ENCODE measurements at places on chromosomes 1 and 21.

DNA sequence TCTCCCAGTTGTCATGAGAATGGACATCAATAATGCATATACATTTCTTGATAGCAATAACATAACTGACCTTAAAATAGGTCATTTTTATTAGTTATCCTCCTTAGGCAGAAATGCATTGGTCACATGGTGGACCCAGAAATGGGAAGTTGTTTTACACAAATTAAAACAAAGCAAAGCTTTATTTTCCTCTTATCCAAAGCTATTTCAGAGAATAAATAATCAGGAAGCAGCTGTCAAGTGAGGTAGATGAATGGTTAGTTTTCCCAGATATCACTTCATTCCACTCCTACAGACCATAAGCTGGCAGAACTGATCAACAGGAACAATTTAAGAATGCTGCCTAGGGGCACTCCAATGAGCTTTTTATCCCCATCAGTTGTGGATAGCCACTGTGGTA is 16.0 kb upstream of the OLIG1 start:
- no peak for DNase-seq

DNA sequence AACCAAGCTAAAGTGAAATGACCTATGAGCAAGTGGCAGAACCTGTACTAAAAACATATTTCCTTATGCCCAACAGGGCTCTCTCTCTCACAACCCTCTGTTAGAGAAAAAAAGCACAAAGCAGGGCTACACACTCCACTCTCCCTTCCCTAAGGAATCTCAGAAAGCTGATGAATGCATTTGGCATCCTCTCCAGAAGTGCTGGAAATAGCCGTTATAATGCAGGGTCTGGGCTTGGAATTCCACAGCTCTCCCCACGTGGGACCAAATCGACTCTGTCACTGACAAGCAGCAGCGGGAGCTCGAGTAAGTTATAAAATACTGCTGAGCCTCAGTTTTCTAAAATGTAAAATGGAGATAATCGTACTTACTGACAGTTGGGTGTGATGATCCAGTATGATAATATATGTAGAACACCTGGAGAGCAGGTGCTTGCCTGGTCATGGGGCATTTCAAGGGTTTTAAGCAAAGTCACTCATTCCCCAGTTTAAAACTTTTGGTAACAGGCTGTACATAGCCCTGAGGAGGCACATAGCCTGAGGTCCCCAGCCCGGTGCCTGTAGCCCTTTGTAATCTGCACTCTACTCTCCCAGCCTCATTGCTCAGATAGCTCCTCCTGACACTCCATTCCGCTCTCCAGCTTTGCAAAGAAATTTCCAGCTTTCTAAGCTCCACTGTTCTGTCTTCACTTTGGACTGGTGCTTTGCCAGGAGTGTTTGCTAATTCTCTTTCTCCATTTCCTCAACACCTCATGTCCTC is 175.6 kb upstream of the DAB1 start:
- DNase-seq, result no peak

GRCh38 chr21:44878053-44878982 is 4.8 kb upstream of the PTTG1IP start:
- no peak for DNase-seq

GRCh38 chr1:172823534-172823933 is 164.6 kb downstream of the FASLG start:
- no peak for DNase-seq

DNA sequence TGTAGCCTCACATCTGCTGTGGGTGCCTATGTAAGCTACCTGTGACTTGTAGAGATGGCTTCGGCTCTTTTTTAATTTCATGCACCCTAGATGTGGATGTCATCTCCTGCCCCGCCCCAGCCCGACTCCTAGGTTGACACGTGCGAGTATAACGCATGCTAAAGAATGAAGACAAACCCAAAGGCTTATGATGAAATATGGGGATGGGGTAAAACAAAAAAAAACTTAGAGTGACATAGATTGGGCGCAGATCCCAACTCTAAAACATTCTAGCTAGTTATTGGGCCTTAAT is 613 bp upstream of the ERO1B start:
- DNase-seq, result no peak

DNA sequence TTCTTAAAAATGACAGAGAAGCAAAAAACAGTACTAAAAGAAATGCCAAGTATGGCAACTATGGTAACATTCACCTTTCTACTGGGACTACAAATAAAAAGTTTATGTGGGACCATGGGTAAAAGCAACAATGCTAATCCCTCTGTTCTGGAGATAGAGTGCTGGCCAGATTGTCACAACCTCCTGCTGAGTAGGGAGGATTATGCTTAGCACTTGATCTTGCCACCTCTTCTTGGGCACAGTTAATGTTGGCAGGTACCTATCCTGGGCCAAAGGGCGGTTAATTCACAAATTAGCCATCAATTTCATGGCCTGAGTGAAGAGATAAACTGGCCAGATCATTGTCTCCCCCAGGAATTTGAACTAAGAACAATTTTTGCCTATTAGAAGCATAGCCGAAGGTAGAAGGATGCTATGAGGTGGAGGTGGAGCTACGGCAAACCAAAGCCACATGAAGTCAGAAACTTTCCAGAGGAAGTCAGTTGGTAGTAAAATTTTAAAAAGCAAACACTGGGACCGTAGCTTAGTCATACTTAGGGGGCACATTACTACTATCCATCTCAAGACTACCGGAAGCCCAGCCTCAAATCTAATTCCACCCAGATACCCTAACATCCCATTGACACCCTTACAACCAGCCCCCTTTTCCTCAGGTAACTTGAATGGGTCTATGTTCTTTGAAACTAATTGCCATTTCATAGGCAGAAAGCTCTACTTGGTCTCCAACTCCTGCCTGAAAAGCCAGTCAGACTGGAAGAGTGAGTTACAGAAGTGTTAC is 2.7 kb downstream of the SCYL3 start:
- DNase-seq, result peak; percentile 22

DNA sequence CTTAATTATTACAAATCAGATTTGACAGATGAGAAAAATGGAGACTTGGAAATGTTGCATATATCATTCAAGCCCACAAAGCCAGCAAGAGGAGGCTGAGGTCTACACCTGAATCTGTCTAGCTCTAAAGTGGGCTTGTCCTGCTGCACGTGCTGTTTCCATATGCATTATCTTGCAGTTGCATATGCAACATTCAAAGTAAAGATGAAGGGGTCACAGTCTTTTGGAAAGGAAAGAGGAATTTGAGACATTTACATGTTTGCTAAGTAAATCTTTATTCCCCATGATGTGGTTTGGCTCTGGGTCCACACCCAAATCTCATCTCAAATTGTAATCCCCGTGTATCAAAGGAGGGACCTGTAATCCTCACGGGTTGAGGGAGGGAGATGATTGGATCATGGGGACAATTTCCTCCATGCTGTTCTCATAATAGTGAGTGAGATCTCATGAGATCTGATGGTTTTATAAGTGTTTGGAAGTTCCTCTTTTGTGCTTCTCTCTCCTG is 98.3 kb downstream of the BACH1 start:
- no peak for DNase-seq

DNA sequence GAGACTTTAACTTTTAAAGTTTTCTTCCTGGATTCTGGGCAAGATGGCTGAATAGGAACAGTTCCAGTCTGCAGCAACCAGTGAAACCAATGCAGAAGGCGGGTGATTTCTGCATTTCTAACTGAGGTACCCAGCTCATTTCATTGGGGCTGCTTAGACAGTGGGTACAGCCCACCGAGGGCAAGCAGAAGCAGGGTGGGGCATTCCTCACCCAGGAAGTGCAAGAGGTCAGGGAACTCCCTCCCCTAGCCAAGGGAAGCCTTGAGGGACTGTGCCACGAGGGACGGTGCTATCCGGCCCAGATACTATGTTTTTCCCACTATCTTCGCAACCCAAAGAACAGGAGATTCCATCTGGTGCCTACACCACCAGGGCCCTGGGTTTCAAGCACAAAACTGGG is 121.0 kb downstream of the VAV3 start:
- no peak for DNase-seq

DNA sequence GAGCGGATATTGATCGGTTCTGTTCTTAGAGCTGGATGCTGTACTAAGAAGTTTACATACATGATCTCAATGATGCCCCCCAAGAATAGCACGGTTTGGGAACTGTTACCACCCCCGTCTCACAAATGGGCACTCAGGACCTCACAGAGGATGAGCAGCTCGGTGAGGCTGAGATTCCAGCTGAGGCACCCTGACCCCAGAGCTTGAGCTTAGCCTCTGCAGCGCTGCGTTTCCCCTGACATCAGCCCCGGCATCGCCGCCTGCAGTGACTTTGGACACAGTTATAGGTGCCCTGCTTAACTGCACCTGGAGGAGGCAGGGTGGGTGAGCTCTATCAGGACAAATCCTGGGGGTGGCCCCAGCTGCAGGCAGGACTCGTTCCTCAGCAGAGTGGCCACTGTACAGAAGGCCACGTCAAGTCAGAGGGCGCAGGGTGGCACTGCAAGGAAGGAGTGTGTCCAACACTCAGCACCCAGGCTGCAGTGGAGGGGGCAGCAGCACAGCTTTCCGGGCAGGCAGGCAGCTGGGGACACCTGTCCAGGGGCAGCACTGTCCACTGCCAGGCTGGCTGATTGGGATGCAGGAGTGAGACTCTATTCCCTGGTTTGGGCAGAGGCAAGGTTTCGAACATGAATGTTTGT is 65.8 kb upstream of the ABCG1 start:
- no peak for DNase-seq

DNA sequence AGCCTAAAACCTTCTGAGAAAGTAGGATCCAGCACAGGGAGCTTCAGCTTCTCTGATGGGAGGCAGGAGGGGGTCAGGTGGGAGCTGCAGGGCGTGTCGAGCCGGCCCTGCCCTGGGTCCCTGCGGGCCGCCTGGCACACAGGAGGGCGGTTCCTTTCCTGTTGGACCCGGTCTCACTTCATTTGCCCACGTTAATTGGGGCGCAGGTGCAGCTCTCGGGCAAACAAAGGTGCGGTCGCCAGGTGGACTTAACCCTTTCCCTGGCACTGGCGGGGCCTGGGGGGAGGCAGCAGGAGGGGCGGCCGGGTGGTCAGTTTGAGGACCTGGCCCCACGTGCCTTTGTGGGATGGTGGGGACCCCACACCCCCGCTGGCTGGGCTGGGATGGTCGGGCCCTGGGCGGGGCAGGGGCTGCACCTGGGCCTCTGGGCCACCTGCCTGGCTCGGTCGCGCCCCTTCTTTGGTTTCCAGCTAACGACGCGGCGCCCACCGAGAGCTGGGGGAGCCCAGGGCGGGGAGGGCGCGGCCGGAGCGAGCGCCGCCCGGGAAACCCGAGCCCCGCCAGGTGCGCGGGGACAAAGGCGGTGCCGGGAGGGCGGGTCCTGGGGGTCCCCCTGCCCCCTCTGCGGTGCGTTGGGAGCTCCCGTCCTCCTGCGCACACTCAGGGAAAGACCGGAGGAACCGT is 20.8 kb upstream of the C1orf159 start:
- DNase-seq, result no peak

DNA sequence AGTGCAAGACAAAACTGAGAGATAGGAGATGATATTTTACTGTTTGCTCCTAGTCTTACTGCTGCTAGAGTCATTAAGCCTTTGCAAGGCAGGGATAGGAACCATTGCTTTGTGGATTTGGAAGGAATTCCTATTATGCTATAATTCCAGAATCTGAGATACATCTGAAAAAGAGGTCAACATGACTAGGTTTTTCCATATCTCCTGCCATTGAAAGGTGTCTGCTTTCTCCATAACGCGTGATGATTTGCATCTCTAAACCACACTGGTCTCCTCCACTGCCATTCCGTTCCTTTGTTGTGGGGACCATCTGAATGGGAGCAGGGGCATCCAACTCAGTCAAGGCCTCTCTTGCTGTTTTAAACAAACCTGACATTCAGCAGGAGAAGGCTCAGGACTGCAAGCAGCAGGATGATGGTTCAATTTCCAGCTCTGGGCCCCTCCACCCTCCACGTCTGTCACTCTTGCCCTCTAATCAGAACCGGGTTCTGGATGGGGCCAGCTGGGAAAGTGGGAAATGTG is 45.2 kb downstream of the PLPP3 start:
- no peak for DNase-seq

Measured in germinal center (tissue), 1 donor.